ENCODE measurements at places on chromosomes 12 and 14.

DNA sequence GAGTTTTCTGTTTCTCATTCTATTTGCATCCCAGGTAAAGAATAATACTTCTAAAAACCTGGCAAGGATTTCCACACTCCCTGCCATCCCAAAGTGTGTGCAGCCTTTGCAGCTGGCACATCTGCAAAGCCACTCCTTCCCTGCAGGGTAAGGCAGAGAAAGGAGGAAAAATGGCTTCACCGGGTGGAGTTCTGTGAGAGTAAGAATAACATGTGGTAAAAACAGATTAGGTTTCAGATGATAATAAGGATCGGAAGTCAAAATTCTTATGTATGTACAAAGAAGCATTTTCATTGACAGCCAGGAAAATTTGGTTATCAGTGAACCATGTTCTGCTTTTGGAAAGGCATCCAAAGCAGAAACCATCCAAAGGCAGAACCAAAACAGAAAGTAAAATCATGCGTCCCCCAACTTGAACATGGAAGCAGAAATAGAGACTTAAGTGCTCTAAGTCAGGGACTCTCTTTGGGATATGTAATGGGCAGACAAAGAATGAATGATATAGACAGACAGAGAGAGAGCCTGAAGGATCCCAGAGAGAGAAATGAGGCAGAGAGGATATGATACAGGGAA lies 192.6 kb upstream of the CCDC196 start:
- DNase-seq: no peak

DNA sequence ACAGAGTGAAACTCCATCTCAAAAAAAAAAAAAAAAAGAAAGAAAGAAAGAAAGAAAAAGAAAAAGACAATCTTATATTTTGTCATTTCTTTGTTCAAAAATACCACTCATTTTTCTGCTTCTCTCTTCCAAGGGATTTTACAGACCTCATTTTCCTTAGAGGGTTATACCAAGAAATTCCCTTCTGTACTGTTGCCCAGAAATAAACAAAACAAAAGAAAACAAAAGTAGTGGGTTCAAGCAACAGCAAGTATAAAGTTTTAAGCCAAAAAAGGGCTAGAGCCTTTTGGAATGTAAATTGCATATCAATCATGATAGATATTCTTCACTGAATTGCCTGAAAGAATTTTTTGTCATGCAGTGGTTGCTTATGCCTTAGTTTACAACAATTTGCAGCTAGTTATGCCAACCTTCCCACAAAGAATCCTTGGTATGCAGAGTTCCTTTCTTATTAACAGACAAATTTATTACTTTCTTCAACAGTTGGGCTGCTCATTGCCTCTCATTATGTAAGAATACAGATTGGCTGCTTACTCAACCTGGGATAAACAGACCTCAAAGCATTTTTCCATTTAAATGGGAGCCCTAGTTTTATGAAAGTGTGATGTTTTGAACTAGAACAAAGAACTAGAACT lies 129.1 kb upstream of the PPFIA2 start:
- DNase-seq: peak; percentile 21

GRCh38 chr14:103748534-103748857 lies 32.9 kb downstream of the ZFYVE21 start:
- DNase-seq: no peak

DNA sequence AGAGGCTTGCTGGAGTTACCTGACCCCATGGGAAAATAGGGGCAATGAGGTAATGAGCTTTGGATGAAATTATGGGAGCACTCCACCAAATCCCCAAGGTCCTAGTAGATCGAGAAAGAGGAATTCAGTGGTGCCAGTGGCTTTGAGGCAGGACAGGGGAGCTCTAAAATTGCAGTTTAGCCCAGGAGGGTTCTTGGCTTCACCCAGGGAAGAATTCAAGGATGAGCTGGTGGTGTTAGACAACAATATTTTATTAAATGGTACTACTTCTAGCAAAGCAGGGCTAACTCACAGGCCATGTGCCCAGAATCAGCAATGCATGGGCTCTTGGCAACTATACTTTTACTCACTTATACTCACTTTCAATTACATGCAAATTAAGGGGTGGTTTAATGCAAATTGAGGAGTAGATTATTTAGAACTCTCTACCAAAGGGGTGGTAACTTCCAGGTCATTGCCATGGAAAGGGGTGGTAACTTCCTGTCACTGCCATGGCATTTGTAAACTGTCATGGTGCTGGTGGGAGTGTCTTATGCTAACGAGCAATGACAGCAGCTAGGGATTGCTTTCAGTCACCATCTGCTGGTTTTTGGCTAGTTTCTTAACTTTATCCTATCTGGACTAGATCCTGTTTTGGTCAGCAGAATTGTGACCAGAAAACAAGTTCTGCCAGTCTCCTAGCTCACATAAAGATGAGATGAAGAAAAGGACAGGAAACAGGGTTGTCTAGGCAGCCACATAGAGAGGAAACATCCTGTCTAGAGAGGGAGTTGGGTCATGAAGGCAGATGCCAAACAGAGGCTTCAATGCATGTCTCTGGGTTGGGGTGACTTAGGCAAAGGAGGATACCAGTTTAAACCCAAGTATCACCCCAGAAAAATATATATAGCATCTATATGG lies 64.7 kb downstream of the ZNF641 start:
- DNase-seq: no peak

GRCh38 chr12:42024495-42024830 lies 120.2 kb downstream of the GXYLT1 start:
- DNase-seq: no peak

GRCh38 chr12:31019561-31019960 lies 54.1 kb upstream of the DDX11 start:
- DNase-seq: no peak

DNA sequence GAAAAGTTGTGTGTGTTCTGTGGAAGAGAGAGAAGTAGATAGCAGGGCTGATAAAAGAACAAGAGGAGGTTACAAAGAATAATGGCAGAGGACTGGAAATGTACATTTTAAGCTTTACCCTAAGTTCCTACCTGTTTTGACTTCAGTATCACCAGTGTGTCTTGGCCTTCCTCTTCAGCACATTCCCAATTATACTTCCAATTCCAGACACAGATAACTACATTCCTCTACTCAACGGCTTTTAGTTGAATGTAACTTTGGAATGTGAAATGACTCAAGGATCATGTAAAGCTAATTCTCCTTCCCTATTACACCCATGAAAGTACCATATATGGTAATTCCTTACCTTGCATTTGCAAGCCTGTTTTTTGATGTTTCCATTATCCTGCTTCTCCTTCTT lies 5.0 kb downstream of the MGST1 start:
- DNase-seq: no peak

DNA sequence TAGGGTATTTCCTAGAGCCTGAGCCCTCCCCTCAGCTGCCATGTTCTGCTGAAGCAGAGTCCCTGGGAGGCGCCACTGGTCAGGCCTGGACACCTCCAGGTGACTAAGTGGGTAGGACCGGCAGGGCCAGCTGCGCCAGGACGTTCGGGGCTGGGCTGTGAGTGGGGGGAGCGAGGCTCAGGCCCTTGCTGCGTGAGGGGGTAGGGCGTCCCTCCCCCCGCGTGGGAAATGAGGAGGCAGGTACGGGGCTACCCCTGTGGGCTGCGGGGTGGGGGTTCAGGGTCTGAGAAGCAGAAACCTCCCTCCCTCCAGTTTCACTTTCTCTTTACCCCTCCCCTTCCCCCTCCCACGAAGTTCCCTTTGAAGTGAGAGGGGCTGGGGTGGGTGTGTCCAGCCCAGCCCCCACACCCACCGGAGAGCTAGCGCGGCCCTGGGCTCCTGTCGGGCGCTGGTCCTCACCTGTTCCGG lies 22.1 kb upstream of the KIF26A start:
- DNase-seq: no peak

GRCh38 chr12:95723693-95724384 lies 66.7 kb downstream of the NTN4 start:
- DNase-seq: no peak
